NCI-H2081 treated with DMSO at 0.1 percent for 48 hours (cell line): ENCODE measurements at places on chromosomes 3 and 15.

DNA sequence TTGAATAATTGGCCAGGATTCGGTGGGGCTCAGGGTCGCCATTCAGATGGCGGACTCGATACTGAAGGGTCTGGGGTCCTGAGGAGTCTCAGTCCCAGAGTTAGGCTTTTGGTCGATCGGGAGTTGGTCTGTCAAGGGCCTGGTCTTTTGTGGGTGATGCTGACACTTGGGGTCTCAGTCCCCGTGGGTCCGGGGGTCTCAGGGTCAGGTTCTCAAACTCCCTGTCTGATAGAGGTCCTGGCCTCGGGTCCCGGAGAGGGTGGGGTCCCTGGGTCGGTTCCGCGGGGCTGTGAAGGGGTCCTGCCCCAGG, 467 bp downstream of the NCKIPSD start:
- no peak for DNase-seq

DNA sequence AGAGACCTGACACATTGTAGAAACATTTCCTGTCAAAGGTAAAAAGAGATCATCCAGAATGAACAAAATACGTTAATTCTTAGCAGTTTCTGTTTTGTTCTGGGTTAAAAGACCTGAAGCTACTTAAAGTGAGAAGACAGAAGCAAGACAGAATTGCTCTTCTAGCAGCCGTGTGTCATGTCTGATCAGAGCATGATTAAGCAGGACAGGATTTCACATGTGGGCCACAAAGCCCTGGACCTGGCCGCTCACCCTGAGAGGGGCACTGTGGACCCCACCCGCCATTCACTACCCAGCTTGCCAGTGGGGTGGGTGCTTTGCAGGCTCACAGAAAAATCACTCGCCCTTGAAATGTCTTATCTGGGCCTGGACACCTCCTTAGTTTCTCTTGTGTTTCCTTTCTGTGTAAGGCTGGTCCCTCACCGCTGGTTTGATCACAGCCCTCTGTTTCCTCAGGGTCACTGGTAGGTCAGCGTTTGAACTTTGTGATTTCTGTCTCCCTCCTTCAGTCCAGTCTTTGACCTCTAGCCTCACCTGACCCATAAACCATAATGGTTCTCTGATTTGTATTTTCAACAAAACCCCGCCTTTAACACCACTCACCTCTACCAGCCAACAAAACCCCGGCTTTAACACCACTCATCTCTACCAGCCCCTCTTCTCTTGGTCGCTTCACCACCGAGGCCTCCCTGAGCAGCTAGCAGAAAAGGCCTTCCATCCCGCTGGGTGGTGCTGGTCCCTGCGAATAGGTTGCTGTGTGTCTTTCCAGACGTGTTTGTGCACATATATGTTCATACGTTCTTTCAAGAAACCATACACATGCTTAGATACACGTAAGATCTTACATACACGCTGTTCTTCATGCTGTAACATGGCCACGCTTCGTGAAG, 185.0 kb downstream of the OR4M2 start:
- DNase-seq, result no peak

DNA sequence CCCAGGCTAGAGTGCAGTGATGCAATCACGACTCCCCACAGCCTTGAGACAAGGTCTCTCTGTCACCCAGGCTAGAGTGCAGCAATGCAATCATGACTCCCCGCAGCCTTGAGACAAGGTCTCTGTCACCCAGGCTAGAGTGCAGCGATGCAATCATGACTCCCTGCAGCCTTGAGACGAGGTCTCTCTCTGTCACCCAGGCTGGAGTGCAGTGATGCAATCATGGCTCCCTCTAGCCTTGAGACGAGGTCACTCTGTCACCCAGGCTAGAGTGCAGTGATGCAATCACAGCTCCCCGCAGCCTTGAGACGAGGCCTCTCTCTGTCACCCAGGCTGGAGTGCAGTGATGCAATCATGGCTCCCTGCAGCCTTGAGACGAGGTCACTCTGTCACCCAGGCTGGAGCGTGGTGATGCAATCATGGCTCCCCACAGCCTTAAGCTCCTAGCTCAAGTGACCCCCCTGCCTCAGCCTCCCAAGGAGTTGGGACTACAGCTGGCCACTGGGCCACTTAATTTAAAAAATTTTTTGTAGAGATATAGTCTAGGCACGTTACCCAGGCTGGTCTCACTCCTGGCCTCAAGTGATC, 26.1 kb downstream of the TFRC start:
- DNase-seq, result no peak

- DNase-seq, result no peak
Observed at GRCh38 chr3:59873576-59874230, 823.9 kb upstream of the CFAP20DC start.

GRCh38 chr3:154247806-154248415, 76.4 kb downstream of the DHX36 start:
- DNase-seq, result no peak

DNA sequence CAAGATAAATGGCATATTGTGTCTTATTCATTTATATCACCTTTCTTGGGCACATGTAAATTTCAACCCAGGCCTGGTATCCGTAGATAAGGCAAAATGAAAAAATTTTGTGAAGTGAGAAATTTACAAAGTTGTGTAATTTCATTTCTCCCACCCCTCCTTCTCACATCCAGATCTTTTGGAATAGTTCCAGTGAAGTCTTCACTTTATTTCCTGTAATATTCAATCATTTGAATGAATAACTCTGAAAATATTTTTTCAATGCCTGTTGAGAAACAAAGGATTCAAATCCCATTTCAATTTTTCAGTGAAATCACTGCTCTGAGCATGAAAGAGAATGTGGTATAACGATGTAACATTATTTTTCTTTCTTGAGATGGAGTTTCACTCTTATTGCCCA, 53.4 kb downstream of the BTLA start:
- DNase-seq, result no peak

DNA sequence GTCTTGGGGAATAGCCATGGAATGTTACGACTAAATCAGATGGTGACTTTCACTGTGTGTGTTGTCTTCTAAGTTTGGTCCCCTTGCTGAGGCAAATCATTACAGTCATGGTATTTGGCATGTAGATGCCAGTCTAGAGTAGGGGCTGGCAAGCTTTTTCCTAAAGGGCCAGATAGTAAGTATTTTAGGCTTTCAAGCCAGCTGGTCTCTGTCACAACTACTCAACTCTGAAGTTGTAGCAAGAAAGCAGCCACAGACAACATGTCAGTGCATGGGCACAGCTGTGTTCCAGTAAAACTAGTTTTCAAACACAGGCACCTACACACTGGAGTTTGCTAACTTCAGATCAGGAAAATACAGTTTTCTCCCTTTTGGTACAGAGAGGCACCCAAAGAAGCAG, 39.3 kb downstream of the CCR3 start:
- no peak for DNase-seq

- DNase-seq, result no peak
Observed at GRCh38 chr3:131725414-131725813, 222.6 kb upstream of the MRPL3 start.
